ENCODE measurements at places on chromosomes 5 and 9. TPM values are rescaled to one million over a fixed set of nuclear protein-coding genes. Genes with fewer than 3 reads are reported as not detected.

GRCh38 chr5:178474562-178475184 is 115.5 kb downstream of the COL23A1 start:
- no peak for DNase-seq

GRCh38 chr9:111904891-111905291 is 8.3 kb downstream of the UGCG start:
- DNase-seq: no peak

PKD2L2 gene
- total RNA-seq: not detected

GRCh38 chr9:115671963-115672305 is 481.7 kb upstream of the PAPPA start:
- no peak for DNase-seq

DNA sequence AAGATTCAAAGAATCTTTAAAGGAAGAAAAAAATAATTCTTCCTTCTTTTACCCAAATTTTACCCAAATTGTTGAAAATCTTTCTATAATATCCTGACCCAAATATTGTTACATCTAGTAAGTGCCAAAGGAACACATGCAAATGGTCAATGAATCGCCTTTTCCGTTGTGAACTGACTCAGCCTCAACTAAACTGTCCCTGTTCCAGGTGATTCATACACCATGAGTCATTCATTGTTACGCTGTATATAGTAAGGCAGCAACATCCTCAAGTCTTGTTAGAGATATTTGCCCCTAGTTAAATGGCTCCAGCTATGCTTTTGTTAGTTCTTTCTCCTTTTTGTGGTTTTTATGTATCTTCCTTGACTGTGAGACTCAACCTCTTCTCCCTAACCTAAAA is 9.7 kb downstream of the PTGER4 start:
- no peak for DNase-seq

DNA sequence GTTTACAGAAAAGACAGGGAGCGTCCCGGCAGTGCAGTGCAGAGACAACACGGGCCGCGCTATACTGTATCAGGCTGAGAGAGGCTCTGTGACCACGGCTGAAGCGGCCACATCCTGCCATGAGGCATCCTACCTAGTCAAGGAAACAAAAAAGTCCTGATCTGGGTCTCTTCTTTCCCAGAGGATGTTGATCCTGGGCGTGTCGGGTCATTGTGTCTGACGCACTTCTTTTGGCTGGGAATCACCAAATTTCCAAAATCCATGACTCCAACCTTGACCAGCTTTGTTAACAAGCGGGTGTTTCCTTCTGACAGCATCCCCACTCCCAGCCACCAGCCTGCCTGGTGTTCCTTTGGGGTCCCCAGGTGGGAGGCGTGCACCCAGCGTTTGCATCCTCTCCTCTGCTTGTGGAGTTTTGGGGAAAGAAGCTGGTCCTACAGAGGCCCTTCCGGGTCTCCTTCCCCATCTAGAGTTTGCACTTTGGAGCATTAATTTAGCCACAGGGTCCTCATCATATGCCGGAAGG is 91.4 kb upstream of the RAI14 start:
- peak; percentile 58 for DNase-seq

ZDHHC11 gene
- 10.8 TPM for total RNA-seq

- no peak for DNase-seq
Measured at GRCh38 chr5:124210111-124210910, 536.1 kb downstream of the ZNF608 start.

DNA sequence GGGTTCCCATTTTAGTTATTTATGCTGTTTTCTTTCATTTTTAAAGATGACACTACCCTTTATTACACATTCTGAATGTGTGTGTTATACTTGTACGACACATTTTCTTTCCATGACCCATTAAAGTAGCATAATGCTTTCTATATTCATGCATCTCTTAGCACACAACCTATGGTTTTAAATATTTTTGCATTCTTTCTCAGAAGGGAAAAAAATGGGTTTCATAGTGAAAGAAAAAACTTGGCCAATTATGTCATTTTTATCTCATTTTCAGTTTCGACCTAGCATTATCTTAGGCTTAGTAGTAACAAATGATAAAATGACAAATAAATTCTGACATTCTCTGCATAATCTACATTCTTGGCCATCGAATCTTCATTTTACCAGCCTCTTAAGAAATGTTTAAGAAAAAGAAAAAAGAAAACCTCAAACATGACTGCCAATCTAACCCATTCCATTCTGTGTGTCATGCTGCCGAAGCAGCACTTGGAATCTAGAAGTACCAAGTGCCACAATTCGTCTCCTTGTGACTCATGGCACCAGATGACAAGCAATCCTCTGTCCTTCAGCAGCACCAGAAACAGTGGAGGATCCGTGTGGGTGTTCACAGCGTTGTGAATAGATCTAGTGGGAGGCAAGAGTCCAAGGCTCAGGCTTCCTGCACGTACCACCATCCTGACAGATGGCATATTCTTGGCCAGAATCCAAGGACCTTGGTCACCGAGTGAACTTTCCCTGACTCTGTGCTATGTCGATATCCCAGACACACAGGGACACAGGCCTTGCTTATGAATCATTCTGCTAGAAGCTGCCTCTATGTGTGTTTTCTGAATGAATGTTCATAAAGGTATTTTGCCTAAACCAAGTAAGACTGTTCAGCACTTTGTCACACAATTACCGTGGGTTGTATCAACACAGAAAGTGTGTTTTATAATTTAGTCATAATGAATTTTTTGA is 502.7 kb downstream of the NR2F1-AS1 start:
- DNase-seq: peak; percentile 80

DNA sequence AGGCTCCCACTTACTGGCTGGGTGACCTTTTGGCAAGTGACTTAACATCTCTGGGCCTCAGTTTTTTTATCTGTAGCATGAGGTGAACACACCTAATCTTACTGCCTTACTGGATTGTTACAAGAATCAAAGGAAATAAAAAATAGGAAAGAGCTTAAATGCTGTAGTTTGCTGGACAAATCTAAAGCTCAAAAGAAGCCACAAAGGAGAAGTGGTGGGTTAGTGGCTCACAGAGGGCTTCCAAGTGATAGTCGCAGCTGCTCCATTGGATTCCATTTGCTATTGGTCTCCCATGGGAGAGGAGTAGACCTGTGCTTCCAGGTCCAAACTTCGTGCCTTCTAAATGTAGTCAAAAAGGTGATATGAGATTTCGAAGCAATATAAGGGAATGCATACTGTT is 123.6 kb downstream of the SEMA6A start:
- DNase-seq: no peak

DNA sequence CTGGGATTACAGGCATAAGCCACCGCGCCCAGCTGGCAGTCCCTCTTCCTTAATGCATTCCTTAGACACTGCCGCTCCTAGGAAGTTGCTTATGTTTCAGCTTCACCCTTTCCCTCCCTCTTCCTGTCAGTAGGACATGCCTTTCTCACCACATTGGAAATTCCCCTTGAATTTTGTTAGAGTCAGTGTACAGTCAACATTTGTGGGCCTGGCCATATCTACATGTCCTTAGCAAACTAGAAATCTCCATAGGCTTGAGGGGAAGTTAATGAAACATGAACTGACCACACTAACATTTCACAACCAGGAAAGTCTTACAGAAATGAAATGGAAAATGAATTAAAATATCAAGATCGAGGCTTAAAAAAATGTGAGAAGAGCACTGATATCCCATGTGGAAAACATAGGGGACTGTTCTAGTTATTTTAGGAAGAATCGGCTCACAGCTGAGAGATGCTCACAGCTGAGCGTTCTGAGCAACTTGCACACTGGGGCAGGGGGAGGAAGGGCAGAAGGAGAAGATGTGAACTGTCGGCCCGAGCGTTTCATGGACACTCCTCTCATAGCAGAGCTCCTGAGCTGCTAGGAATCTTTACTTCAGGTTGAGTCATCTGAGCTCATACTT is 21.1 kb upstream of the LVRN start:
- no peak for DNase-seq

GAS1 gene
- 78.6 TPM for total RNA-seq

DNA sequence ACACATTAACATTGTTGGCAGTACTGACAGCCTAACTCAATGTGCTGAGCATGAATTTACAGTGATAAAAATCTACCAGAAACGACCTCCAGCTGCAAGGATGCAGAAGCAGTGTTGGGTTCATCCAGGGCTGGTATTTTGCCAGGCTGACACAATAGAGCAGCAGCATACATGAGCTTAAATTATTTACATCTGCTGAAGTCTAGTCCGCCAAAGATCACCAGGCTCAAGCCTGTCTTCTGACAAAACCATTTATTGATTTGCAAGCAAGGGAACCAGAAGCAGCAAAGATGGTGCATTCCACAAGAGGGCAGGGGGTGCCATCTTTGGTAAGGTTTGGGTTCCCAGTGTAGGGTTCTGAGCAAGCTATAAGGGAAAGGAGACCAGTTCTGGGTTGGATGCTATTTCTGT is 8.7 kb upstream of the C5orf34 start:
- no peak for DNase-seq

Measured in right atrium auricular region (tissue), 2 donors.